Activated T-cell treated with anti-CD3 and anti-CD28 coated beads for 48 hours (primary cell): ENCODE measurements at places on chromosomes 16 and 17.
A peak's percentile ranks its signal among the peaks of the same experiment; 100 is the strongest.

DNA sequence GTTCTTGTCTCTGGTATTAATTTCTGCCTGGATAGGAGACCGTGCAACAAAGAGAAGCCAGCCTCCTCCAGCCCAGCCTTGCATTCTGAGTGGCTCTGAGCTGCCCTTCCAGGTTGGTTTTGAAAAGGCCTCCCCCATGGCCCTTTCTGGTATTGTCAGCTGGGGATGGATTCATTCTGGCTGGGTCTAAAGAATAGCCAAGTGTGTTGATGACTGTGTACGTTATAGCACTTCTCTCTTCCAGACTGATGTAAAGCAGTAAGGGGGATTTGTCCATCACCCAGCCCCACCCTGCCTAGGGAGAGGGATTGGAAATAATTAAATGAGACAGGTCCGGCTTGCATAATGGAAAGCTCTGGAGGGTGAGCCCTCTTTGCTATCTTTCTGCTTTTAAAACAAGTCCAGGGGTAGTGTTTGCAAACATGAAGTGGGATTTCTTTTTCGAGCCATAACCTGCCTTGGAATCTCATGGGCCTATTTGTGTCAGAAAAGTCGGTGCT lies 146.4 kb downstream of the MSI2 start:
- no peak for DNase-seq

- no peak for DNase-seq
These were observed 43.8 kb downstream of the PITPNM3 start for GRCh38 chr17:6512552-6512951.

DNA sequence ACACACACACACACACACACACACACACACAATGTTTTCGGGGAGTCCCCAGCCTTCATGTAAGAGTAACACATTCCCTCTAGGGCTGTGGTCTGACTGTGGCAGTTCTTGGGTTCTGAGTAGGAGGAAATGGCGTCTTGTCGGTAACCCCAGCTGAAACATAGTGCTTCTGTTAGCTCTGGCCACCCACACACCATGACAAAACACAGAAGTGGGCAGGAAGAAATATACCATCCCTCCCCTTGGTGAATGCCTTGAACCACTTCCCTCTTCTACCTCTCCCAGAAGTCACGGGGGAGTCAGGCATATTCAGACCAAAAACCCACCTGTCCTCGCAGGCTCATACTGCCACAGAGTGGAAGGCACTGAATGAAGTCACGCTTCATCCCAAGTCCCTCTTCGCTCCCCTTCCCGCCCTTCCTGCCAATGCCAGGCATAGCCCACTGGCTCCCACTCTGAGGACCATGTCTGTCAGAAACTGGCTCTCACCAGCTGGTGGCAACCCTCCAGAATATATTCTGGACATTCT lies 11.5 kb downstream of the SLC35B1 start:
- DNase-seq = peak; percentile 68

DNA sequence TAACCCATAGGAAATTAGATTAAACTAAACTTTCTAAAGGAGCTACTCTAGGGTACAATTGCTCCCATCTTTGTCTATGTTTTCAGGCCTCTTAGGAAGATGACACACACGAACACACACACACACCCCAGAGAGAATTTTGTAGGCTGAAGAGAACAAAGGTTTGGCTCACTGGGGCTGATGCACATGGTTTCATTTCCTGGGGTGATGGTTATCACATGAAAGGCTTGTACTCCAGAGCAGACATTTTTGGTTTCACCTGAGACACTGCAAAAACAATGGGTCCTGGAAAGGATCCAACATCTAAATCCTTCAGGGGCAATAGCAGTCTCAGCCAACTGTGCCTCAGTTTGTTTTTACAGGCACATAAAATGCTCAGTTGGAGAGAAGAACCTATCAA lies 62.8 kb downstream of the GRB7 start:
- no peak for DNase-seq

DNA sequence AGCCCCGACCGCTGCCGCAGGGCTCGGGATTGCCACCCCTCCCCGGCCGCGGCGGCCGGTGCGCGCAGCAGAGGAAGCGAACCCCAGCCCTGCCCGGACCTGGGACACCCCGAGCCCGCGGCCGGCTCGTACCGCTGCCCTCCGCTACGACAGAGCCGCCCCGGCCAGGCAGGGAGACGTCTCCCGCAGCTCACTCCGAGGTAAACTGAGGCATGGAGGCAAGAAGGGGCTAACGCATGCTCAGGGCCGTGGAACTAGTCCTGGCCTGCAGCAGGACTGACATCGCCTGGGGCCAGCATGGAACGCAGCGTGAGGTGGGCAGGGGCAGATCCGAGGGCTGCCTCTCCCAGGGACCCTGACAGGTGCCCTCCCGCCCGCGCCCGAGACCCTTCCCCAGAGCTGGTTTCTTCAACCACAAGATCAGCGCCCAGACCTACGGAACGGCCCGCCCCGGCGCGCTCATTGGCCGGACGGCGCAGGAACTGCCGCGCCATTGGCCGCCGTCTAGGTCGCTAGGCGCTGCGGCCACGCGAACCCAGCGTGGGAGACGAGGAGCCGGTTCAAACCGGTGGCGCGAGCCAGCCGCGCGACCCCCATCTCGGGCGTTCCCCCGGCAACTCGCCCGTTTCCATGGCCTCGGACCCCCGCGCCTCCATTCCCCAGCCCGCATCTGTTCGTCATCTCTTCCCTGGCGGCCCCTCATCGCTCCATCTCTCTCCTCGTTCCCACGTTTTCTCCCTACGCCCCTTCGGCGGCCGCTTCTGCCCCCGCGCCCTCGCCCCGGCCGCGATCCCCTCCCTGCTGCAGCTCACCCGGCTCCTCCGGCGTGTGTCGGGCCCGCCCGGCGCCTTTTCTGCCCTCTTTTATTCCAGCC lies at the start of gene SLC43A2:
Gene SLC43A2, minus strand, starts transcription at position 853 of the 874 bp plus-strand sequence. CDS start 960 bp downstream, outside the sequence.
- DNase-seq = peak; percentile 77

GRCh38 chr16:781346-782010 lies 6.7 kb downstream of the RPUSD1 start:
- DNase-seq = no peak

- DNase-seq = no peak
These were observed 14.6 kb downstream of the ADCY7 start for GRCh38 chr16:50280932-50281331.

GRCh38 chr17:10177131-10177912 lies 21.1 kb downstream of the GAS7 start:
- DNase-seq = no peak

DNA sequence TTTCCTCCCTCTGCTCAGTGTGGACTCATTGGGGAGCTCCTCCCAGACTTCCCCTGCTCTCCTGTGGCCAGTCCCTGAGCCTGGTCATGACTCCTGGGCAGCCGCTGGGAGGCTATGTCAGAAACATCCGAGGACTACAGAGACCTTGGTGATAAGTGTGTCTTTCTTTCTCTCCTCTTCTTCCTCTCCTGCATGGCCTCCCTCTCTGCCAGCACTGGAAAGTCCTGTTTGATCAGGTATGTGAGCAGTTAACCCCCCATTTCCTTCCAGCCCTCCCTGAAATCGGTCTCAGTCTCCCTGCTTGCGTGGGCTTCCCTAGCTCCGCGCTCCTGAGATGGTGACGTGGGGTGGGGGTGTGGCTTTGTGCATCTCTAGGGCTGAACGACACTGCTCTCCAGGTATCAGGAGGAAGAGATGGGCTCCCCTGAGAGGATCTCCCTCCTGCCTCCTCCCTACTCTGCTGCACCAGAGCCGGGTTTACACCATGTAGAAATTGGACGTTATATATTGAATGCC lies 2.1 kb downstream of the RHBDL3 start:
- no peak for DNase-seq

DNA sequence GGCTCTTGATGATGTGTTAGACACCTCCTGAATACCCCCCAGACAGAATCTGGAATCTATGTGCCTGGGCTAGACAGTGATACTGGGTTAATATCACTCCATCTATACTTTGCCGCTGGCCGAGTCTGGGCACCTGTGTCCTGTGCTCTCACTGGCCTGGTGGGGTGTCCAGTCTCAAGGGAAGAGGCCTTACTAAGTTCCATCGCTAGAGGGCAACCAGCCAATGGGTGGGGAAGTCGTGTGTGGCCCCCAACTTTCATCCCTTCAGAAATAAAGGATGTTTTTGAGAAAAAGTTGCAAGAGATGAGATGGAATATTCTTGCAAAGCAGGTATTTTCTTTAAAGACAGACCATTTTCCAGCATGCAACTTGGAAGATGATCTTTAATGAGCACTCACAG lies 1.6 kb upstream of the GLP2R start:
- DNase-seq = no peak

DNA sequence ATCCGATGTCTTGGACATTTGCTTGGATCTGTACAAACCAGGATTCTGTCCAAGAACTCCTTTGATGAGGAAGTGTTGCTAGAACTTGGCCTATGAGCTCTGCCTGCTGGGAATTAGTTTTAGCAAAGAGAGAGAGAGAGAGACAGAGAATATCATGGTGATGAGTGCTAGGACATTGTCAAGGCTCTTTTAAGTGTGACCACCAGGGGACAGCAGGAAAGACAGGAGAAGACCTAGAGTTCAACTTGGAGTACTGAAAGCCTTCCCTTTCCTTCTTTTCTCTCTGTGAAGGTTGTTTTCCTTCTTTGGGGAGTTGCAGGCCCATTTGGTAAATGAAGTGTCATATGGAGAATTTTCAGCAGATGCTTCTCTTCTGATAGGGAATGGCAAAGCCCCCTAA lies 389.2 kb upstream of the HSBP1 start:
- DNase-seq = no peak

- no peak for DNase-seq
These were observed 50.1 kb downstream of the RNF112 start for GRCh38 chr17:19461116-19461515.

DNA sequence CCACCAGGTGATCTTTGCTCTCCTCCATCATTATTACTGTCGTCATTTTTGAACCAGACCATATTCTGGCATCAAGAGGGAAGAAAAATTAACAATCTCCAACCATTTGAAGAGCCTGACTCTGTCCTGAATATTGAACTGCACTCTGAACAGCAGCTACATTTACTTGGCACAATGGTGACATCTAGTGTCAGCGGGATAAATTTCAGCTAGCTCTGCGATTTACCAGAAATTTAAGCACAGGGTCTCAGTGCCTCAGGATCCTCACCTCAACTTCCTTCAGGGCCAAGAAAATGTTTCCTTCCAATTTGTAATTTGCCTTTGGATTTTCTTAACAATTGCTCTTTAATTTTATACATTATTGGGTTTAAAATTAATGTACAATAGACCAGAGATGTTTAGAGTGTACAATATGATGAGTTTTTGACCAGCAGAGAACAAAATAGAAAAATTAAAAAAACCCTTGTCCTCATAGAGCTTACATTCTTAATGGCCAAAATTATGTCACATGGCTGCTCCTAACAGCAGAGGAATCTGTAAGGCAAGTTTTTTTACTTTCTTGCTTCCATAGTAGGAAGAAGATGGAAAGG lies 10.7 kb upstream of the ZNF19 start:
- peak; percentile 18 for DNase-seq

- DNase-seq = peak; percentile 61
These were observed 20.0 kb upstream of the WFIKKN1 start for GRCh38 chr16:610513-611381.

GRCh38 chr16:67968400-67969253 lies at the start of gene SLC12A4:
SLC12A4 (minus strand) TSS chr16:67968637; CDS start chr16:67968553, 84 bp downstream.
- DNase-seq = peak; percentile 95

- DNase-seq = no peak
These were observed 25.6 kb downstream of the CREBBP start for GRCh38 chr16:3854750-3855541.

DNA sequence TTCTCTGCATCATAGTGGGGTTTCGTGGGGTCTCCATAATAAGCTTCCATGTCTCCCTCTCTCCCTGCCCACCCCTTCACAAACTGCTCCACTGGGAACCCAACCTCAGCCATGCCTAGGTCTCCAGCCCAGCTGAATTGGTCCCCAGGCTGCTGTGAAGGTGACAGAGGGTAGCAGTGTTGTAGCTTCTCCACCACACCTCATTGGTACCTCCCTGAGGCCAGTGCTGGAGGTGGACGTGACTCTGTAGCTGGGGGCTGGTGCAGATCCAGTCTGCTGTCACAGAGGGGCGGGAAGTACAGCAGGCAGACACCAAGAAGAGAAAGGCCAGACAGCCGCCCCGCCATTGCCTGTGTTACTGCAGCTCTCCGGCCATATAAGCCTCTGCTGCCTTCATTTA lies 82.1 kb downstream of the OR1D5 start:
- no peak for DNase-seq

- DNase-seq = no peak
These were observed 755 bp downstream of the PIEZO1 start for GRCh38 chr16:88784074-88784855.

- no peak for DNase-seq
These were observed 11.9 kb downstream of the ZBTB4 start for GRCh38 chr17:7467498-7467897.

- no peak for DNase-seq
These were observed 158.6 kb downstream of the PMP22 start for GRCh38 chr17:15106540-15106939.

- no peak for DNase-seq
These were observed 5.2 kb downstream of the SLFN11 start for GRCh38 chr17:35368081-35368830.

DNA sequence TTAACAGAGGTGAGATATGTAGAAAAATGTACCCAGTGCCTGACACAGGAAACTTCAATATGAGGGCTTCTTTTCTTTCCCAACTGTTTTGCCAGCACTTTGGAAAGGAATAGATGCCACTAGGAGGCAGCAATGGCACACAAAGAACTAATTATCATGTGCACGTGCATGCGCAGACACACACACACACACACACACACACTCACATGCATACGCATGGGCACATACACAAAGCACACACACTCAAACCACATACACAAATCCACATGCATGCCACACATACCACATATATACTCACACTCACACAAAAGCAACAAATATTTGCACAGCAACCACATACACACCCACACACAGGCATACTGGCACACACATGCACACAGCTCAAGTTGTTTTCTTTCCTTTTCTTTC lies 8.8 kb upstream of the CEP112 start:
- DNase-seq = peak; percentile 25

- no peak for DNase-seq
These were observed 3.4 kb upstream of the CMTM4 start for GRCh38 chr16:66699898-66700297.

DNA sequence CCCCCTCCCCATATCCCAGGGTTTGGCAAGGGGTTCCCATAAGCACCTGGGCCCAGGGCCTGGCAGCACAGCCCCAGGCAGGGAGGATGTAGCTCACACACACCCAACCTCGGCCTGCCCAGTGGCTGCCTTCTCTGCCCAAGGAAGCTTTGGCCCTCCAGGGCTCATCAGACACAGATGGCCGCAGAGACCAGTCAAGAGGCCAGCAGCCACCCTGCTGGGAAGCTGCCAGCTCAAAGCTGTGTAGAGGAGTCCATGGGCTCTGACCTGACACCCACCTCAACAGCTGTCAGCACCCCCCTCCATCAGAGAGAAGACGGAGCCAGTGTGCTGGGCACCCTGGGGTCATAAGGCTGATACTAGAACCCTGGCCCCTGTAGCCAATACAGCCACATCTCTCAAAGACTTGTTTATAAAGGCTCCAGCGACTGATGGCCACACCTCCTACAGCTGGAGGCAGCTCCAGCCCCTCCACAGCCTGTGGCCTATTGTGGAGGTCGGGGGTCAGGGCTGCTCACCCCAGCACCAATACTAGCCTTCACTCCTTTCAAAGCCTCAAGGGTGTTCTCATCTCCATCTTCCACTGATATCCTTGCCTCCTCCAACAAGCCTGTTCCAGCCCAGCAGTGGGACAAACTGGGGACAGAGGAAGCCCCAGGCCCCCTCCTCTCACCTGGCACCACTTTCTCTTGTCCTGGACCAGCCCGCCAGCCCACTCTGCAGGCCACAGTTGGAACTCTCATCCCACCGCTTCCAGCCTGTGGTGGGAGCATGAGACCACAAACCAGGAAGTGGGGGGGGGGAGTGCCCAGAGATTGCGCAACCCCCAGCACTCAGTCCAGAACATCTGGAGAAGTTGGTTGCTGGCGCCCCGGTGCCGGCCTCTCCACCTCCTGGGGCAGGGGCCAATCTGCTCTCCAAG lies 2.2 kb upstream of the MPG start:
- no peak for DNase-seq
